Activated T-helper 2 cell treated with anti-CD3 and anti-CD28 coated beads, Interferon-gamma antibody, Interleukin-2, Interleukin-4, amounts not matched to agents 10 μg/mL and 5 μg/mL and 100 μg/mL, durations not matched to agents 14 hours and 24 hours and 36 hours (primary cell): ENCODE measurements at places on chromosomes 3 and 15. TPM values are rescaled to one million over a fixed set of nuclear protein-coding genes. Genes with fewer than 3 reads are reported as not detected.

GRAMD2A gene
- not detected in 2 replicates for total RNA-seq

MEX3B gene
- 1.6 and 1.8 TPM in 2 replicates for total RNA-seq

SMAD6 gene
- total RNA-seq = 0.43 and 0.57 TPM in 2 replicates

SLC25A26 gene
- total RNA-seq = 15.5 and 16.9 TPM in 2 replicates

SH3BP5 gene
- total RNA-seq = 14.8 and 15.0 TPM in 2 replicates

JMJD7 gene
- 15.7 and 20.0 TPM in 2 replicates for total RNA-seq
